ENCODE measurements at places on chromosomes 2 and 18.

DNA sequence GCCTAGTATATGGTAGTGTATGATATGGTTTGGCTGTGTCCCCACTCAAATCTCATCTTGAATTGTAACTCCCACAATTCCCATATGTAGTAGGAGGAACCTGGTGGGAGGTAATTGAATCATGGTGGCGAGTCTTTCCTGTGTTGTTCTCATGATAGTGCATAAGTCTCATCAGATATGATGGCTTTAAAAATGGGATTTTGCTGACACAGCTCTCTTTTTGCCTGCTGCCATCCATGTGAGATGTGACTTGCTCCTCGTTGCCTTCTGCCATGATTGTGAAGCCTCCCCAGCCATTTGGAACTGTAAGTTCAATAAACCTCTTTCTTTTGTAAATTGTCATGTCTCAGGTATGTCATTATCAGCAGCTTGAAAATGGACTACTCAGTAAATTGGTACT lies 9.5 kb upstream of the SCN1A start:
- no peak for DNase-seq

DNA sequence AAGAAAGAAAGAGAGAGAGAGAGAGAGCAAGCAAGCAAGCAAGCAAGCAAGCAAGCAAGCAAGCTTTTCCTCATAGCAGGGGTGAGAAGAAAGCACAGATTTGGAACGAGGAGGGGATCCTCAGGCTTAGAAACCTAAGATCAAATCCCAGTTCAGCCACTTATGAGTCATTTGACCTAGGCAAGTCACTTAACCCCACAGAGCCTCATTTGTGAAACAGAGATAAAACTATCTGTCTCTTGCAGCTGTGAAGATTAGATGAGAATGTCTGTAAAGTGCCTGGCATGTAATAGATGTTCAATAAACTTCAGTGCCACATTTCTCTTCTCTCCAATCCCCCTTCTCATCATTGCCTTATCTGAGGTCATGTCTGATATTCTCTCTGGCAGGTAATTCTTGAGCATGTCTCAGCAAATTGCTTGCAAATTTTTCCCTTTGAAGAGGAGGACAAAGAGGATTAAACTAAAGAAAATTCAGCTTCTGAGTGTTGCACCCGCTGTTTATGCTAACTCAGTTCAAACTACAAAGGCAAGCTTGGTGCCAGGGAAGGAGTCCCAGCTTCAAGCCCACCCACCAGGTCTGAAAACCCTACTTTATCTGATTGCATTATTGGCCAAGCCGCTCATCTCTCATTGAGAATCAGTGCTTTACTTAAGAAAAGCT lies 20.3 kb downstream of the ALK start:
- no peak for DNase-seq

DNA sequence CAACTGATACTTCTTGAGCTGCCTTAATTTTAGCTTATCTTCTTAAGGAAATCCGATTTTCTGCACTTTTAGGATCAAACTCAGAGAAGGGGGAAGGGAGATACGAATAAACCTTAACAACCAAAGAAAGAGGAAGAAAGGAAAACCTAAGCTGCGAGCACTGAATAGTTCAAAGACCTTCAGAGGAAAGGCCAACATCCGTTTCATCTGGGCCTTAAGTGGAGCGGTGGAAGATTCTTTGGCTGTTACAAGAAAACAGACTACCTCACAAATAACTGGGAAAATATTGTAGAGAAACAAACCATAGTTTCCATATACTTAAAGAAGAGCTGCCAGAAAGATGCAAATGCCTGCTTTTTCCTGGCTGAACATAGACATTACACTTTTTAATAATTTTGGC lies 43.6 kb downstream of the VIT start:
- no peak for DNase-seq

DNA sequence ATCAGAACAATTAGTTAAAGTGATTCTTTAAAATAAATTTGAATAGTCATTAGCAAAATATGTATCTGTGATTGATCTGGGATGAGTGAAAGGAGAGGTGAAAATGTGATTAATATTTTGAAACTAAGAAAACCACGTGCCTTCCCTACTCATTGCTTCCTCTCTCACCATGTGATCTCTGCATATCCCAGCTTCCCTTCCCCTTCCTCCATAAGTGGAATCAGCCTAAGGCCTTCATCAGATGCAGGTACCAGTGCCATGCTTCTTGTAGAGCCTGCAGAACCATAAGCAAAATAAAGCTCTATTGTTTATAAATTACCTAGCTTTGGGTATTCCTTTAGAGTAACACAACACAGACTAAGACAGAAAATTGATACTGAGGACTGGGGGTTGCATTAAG lies 11.2 kb upstream of the STAT1 start:
- no peak for DNase-seq

DNA sequence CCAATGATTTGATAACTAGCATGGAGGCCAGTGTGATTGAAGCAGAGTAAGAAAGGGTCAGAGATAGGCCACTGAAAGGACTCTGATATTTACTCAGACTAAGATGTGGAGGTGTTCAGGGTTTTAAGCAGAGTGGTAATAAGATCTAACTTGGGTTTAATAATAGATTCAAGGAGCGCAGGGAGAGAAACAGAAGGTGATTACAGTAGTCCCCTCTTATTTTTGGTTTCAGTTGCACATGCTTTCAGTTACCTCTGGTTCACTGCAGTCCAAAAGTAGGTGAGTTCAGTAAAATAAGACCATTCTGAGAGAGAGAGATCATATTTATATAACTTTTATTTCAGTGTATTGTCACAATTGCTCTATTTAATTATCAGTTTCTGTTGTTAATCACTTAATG lies 13.5 kb upstream of the GALNT13 start:
- no peak for DNase-seq

DNA sequence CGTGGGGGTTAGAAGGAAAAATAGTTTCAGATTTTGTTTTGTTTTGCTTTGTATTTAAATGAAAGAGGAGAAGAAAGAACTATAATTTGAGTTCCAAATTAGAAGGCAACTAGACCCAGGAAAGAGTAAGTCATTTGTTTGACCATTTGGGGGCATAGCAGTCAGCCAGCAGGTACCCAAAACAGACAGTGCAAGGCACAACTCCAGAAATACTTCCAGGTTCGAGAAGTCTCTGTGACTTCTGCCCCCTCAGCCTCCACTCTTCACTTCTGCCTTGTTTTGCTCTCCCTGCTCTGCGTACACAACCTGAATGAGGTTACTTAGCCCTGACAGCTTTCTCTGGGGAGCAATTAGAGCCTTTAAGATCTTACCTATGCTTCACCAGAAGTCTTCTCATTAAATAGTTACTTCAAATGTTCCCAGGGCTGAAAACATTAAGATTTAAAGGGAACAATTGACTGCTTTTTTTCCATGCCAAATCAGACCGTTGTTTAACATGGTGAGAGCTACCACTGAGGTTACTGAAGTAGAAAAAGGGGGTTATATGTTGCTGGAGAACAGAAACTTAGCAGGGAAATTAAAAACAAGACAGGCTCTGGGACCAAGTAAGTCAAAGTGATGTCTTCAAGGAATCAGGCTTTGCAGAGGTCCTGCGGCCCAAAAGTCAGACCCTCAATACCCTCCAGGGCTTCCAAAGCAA lies 216.9 kb downstream of the BCL11A start:
- DNase-seq, result no peak

- peak; percentile 16 for DNase-seq
These were observed 69.5 kb upstream of the ZSWIM2 start for GRCh38 chr2:186918495-186918894.

GRCh38 chr2:4340536-4340935 lies 637.2 kb downstream of the DCDC2C start:
- no peak for DNase-seq

DNA sequence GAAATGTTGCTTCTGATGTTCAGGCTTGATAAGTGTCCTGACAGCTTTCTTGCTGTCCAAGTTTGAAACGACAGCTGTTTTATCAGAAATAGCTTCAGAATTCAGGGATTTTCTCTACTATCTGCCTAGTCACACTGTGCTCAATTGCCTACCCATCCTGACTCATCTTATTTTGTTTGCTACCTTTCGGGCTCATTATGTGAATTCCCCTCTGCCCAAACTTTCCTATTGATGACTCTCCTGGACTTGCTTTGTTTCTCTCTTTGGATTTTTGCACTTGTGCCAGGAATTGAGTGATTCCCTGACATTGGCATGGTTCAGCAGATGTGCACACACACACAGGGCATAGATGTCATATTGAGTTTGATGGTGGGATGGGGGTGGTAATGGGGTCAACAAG lies 1052.6 kb upstream of the PIK3C3 start:
- no peak for DNase-seq

GRCh38 chr2:60527762-60528161 lies 25.7 kb downstream of the BCL11A start:
- no peak for DNase-seq

DNA sequence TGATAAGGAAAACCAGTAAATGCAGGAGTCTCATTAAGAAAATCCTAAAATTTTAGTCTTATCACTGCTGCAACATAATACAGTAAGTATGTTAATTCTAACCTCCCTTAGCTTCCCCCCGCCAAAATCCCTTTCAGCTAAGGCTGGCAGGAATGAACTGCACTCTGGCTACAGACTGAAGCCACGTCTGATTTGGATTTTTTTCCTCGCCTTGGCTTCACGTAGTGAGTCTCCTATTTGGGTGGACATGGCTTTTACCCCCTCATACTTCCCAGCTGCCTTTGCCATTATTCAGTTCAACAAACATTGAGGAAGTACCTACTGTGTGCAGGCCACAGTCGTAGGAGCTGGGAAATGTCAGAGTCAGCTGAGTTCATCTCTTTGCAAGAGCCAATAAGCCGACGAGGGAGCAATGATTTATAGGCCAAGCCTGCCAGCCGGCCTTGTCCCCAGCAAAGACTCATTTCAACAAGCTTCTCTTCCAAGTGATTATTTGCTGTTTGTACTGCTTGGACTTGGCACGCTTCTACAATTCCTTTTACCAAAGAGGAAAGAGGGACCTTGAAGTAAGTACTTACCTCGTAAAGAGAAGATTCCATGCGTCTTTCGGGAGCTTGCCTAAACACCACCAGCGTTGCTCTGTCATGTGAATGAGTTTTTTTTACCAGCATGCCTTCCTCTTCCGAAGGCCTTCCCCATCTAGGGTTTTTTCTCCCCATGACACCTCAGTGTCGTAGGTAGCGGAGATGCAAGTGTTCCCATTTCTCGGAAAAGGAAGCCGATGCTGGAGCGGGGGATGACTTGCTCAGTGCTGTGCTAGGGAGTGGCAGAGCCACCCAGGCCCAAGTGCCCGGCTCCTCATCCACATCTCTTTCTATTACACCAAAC lies 138.6 kb downstream of the KLHL29 start:
- peak; percentile 48 for DNase-seq

GRCh38 chr2:10493634-10494281 lies 45.6 kb upstream of the ODC1 start:
- peak; percentile 80 for DNase-seq

DNA sequence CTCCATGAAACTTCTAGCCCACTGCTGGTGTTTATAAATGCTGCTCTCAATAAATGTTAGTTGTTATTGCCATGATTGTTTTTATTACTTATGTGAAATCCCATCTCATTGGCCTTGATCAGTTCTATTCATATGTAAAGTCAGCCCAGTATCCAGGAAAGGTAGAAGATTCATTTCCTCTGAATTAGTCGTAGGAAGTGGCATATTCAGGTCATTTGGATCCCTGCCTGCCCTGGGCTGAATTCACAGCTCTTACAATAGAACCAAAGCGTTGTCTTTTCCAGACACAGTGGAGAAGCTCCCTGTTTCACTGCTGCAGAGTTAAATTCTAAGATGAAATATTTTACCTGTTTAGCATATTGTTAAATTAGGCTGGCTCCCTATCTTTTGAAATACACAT lies 70.3 kb downstream of the MAIP1 start:
- DNase-seq, result no peak

DNA sequence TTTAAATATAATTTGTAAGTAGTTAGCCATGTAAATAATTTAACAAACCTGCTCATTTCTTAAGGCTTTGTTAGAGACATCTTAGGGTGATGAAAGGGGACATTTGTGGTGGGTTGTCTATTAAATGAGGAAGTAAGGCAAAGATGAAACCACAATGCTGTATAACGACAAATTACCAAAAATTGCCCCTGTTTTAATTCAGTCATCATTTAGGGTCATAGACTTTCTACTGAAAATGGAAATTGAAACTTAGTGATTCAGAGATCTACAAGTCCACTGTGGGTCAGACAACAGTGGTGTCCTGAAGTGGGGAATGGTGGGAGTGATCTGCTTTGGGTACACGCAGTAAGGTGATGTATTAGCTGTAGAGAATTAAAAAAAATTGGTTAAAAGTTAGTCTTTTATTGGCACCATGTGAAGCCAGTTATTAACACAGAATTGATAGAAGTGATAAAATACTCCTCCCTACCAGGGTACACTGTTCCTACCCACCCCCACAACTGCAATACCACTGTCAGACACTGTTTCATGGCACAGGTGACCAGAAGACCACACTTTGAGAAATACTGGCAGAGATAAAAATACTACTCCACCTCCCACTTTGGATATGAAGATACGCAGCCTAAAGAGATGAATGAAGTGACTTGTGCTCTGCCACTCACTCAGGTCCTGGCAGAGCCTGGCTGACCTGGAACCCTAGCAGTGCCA lies 13.4 kb downstream of the CERS6 start:
- DNase-seq, result no peak

GRCh38 chr2:170214309-170214948 lies 36.5 kb downstream of the MYO3B start:
- DNase-seq, result no peak

GRCh38 chr2:192044496-192044895 lies 150.2 kb downstream of the TMEFF2 start:
- DNase-seq, result no peak

DNA sequence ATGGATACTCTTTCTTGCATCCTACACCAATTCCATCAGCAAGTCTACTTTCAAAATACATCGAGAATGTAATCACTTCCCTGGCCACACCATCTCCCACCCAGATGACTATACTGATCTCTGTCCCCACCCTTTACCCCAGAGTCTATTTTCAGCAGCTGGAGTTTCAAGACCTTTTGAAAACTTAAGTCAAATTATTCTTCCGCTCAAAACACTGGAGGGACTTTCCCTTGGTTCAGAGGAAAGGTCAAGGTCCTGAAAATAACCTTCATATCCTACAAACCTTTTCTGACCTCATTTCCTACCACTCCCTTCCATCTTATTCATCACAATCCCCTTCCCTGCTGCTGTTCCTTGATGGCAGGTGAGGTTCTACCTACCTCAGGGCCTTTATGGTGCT lies 58.8 kb upstream of the LYPD6 start:
- no peak for DNase-seq

GRCh38 chr18:66646609-66647008 lies 42.7 kb upstream of the CDH19 start:
- DNase-seq, result peak; percentile 48

DNA sequence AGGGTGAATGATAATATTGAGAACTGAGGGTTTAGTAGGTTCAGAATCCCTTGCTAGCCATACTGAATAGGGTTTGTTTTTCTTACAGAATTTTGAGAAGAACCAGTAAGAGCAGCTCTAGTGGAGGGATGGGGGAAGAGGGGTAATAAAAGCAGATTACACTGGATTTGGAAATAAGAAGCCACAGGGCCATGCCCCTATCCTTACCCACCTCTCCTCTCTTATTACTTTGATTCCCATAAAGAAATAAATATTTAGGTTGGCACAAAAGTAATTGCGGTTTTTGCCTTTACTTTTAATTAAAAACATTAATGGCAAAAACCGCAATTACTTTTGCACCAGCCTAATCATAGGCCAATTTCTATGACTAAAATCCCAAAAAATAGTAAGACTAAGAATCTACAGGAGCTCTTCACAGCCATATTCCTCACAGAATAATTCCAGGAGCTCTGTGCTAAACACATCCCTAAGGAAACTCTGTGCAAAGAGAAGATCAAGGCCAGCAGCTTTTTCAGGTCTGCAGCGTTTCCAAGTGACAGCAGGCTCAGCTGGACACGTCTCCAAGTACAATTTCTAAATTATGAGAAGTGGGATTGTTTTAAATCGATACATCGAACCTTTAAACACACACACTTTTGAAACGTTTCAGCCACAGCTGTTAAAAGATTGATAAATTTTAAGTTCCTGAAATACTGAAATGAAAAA lies 58.4 kb upstream of the RTN4 start:
- DNase-seq, result no peak

Measured in astrocyte of the spinal cord (primary cell).